Kasumi-1 (cell line): ENCODE measurements at places on chromosomes 7 and 10.

GRCh38 chr7:10315881-10316280 is 657.8 kb upstream of the PHF14 start:
- DNase-seq: no peak

DNA sequence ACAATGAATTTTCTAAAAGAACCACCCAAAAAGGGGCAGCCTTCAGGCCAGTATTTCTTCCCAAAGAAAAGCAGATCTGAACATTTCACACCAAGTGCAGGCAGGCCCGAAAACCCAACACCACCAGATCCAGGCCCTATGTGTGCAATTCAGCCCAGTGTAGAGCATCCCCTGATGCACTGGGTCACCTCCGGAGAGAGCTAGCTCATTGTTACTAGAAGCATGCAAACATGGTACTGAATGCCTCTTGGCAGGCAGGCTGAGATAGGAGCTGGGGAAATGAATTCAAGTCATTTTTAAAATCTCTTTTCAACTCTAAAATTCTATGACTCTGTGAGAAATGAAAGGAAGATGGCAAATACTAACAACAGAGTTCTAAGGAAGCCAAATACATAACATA is 174.8 kb downstream of the ELMO1 start:
- no peak for DNase-seq

GRCh38 chr10:47245731-47246350 is 54.2 kb upstream of the GDF10 start:
- no peak for DNase-seq

DNA sequence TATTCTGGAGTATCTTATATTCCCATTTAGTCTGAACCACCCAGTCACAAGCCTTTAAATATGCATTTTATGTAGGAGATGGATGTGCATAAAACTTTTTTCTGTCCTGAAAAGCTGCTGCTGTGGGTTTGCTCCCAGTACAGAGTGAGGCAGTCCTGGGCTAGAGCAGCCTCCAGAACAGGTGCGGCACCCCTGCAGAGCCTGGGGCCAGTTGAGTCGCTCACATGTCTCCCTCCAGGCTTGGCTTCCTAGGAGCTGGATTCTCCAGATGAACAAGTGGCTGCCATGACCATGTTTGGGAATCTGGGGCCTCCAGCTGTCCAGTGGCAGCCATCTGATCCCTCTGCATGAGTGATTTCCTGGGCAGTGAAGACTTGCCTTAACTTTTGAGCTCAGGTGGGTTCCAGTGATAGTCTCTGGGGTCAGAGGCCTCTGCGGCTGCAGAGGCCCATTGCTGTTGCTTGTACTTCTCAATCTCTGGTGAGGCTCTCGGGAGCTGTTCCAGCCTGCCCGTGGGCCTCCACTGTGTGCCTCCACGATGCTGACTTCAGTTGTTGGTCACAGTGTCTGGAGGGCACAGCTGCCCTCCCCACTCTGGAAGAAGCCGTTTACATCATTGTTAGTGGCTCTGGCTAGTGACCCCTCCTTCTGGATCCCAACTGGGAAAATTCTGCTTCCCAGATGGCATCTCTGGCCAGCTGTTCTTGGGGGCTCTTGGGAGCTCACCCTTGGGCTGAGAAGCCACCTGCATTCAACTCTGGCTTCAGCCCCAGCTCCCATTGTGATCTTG is 120.4 kb downstream of the EMX2 start:
- DNase-seq: no peak

DNA sequence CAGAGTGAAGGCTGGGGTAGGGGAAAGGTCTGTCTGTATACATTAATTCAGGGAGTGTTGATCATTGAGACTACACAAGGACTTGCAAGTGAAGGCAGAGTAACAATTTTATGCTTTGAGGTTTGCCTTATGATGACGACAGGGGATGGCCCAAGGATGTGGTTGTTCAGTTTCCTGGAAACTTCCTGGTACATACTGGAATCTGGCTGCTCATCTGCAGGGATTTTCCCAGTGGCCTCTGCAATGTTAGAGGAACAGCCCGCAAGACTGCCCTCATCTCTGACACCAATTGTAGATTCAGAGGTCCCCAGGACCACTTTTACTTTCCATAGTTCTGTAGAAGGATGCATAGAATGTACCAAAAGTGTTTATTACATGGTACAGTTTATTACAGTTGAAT is 189.6 kb downstream of the TMEM178B start:
- no peak for DNase-seq

DNA sequence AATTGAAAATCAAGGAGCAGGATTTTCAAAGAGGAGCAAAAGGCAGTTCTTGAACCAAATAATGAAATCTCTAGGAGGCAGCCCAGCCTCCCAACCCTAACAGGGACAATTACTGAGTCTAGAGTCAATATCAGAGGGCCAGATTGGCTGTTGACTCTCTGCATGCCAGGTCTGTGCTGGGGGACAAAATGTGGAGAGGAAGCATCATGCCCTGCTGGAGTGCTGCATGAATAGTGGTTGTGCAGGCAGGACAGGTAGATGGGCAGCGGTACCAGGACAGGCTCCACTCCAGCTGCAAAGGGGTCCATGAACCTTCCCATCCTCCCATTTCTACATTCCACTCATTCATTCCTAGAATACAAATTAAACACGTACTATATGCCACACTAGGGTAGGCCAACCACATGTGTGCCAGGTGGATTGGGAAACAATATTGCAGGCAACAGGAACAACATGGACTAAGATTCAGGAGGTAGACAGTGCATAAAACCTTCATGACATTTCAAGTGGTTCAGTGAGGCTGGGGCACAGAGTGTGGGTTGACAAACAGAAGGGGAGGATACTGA is 30.4 kb upstream of the MAT1A start:
- no peak for DNase-seq

- peak; percentile 87 for DNase-seq
Observed at GRCh38 chr10:63866075-63866746, 345.0 kb downstream of the REEP3 start.
